ENCODE measurements at places on chromosomes 2 and 18.

DNA sequence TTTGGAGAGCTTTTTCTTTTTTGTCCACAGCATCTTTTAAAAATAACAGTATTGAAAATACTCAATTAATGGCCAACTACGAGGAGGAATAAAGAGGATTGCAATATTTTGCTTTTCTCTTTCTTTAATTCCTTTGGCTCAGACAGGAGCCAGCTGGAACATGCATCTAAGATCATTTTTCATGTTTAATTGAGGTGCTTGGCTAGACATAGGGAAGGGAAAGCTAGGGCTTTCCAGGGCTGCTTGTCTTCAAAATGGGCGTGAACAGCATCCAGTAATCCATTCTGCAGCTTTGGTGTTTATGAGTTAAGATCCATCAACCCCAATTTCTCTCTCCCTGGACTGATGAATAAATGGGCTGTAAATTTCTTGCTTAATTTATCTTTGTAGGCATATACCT is 323.0 kb downstream of the PTPRM start:
- no peak for DNase-seq

GRCh38 chr2:183284606-183285005 is 160.4 kb downstream of the NUP35 start:
- DNase-seq: no peak

DNA sequence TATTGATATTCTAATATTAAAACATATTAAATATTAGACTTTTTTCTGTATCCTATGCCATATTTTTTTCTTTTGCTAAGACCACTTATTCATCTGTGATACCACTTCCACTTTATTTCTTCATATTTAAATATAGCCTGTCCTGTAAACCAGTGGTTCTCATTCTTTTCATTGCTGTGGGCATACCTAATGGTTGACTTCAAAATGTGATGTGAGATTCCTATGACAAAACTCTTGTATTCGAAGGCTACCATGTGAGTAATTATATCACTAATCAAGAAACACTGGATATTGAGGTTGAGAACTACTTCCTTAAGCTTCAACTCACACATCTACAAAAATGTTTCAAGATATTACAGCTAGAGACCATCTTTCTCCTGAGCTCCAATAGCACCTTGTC is 3.6 kb downstream of the SCRN3 start:
- no peak for DNase-seq

DNA sequence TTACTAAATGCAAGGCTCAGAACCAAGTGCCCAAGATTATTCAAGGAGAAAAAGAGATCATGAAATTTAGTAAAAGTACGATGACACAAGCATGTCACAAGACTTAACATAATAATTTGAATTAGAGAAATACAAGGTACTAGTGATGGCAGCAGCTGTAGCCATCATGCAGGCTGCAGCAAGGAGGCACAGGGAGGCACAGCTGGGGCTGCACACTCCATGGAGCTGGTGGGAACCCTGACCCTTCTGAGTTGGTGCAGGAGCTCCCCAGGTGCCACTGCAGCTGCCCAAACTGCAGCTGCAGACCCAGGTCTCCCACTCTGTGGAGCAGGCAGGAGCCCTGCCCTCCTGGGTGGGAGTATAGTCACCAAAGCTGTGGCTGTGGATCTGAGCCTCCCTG is 46.0 kb downstream of the COL3A1 start:
- DNase-seq: no peak

DNA sequence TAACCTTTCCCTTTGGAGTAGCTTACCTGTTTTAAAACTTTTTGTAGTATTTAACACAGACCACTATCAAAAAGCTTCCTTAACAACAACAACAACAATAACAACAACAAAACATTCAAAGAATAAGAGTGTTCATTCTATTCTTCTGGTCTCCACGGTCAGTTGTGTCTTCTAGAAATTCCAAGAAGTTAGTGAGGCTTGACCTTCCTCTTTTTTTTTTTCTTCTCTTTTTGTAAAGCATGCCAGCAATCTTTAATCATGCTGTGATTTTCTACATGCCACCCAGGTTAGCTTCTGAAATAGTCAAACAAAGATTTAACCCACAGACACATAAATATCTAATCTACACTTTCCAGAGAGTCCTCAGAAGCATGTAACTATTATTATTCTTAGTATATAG is 28.4 kb upstream of the KLHL14 start:
- no peak for DNase-seq

GRCh38 chr2:240626531-240627300 is 1.4 kb downstream of the GPR35 start:
- DNase-seq: peak; percentile 33

DNA sequence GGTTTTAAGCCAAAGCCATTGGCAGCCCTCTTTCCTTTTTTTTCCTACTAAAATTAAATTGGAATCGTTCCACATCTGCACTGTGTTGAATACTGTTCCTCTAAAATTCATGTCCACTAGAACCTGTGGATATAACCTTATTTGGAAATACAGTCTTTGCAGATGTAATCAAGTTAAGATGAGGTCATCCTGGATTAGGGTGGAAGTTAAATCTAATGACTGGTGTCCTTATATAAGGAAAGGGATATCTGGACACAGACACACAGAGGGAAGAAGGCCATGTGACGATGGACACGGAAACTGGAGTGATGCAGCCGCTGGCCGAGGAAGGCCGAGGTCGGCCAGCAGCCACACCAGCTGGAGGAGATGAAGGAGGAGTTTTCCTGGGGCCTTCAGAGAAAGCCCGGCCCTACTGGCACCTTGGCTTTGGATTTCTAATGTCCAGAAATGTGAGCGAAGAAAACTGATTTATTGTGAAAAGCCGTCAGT is 49.4 kb downstream of the LONRF2 start:
- DNase-seq: no peak

GRCh38 chr2:88671786-88672427 is 19.6 kb upstream of the RPIA start:
- DNase-seq: peak; percentile 60

DNA sequence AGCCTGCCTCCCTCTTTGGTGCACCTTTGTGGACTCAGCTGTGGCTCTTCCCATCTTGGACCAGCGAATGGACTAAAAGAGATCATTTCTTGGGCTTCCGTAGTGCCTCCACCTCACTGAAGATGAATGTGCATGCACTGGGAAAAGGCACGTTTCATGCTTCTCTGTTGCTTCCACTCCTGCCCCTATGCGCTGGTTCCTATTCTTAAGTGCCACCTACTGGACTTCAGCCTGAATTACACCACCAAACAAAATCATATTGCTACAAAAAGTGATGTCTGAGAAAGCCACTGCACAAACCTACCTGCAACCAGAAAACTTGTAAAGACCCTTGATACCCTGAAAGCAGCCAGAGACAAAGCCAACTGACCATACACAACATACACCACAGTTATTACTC is 695.6 kb downstream of the TSN start:
- no peak for DNase-seq

GRCh38 chr2:212936572-212936971 is 214.8 kb downstream of the IKZF2 start:
- DNase-seq: no peak

DNA sequence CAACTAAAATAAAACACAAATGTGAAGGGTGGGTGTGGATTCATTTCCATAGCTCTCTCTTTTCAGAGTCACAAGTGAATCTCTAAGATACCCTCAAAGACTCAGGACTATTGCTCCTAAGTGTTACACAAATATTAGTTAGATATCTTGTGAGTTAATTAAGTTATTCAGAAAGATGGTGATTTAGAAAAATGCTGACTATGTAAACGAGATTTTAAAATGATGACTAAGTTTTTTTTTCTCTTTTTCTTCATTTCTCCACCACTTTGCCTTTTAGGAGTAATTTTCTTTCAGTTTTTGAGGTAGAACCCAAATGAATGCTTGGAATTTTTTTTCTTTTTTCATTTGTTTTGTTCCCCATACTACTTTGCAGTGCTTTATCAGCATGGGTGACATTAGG is 479.7 kb downstream of the SPAG16 start:
- no peak for DNase-seq

DNA sequence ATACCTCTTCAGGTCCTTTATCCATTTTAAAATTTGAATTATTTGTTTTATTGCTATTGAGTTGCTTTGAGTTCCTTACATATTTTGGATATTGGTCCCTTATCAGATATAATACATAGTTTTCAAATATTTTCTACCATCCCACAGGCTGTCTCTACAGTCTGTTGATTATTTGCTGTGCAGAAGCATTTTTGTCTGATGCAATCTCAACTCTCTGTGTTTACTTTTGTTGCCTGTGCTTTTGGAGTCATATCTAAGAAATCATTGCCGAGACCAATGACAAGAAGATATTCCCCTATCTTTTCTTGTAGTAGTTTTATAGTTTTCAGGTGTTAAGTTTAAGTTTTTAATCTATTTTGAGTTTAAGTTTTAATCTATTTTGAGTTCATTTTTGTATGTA is 25.2 kb upstream of the RASGRP3 start:
- no peak for DNase-seq

GRCh38 chr2:192194265-192194865 is 368 bp downstream of the TMEFF2 start:
- DNase-seq: no peak

Data from CD4-positive, alpha-beta T cell treated with Interleukin-12 subunit alpha and Interleukin-12 subunit beta, for 1 hour (primary cell).